IPS-NIHi11 (cell line): ENCODE measurements at places on chromosomes 5 and 9.
A peak's percentile ranks its signal among the peaks of the same experiment; 100 is the strongest.

DNA sequence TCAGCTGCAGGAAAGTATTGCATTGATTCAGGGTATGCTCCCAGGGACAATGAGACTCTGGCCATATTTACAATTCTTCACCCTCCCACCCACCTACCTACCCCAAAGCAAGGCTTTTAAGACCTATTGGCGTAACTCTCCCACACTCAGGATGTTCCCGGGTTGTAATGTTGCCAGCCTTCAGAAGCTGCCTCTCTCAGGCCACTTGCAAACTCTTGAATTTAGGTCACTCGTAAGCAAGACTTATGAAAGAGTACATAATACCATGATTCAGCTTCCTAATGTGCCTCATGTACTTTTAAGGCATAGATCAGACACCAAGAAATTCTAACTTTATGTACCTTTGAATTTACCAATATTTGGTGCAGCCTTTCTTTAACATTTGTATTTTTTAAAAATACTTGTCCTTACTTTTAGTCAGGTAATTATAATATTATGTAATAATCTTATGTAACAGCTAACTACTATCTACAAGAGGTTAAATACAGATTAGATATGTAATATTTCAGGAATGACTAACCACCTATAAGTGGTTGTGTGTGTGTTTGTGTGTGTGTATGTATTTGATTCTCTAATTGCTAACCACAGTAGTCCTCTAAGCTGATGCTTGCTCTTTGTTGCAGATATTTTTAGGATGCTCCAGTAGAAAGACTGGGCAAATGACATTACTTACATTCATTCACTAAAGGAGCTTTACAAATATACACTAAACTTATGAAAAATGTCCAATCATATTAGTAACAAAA, 630.5 kb upstream of the MEF2C start:
- DNase-seq, result no peak

- peak; percentile 37 for DNase-seq
Observed at GRCh38 chr5:178941361-178941760, 363 bp downstream of the ZNF454 start.

DNA sequence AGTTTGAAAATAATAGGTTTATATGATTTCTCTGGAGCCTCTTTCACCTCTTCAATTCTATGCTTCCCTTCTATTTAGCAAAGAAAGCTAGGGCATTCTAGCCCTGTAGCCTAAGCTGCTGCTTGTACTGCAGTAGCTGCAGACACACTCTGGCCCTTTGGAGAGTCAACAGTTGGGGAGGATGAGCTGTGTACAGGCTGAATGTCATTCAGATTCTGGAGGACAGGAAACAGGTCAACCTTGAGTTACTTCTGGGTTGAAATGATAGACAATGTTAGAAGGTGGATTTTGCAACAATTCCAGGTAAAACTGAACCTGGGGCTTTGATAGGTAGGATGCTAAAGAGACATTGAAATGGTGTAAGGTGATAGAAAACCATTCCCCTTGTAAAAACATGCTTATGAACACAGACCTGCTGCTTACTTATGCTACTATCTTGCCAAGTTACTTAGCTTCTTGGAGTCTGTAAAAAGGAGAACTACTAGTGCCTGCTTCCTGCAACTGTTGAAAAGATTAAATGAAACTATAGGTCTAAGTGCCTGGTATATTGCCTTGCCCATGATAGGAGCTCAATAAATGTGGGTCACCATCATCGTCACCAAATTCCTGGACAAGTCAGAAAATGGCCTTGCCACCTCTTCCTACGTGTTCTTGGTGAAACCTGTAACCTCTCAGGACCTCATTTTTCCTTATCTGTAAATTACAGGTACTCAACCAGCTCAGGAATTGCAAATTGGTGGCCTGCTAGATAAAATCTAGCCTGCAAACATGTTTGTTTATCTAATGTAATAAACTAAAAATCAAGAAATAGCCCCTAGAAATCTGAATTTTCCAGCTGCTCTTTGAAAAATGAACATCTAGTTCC, 83.7 kb downstream of the GALNT10 start:
- DNase-seq, result no peak

- no peak for DNase-seq
Observed at GRCh38 chr9:131081868-131082267, 14.5 kb upstream of the AIF1L start.

DNA sequence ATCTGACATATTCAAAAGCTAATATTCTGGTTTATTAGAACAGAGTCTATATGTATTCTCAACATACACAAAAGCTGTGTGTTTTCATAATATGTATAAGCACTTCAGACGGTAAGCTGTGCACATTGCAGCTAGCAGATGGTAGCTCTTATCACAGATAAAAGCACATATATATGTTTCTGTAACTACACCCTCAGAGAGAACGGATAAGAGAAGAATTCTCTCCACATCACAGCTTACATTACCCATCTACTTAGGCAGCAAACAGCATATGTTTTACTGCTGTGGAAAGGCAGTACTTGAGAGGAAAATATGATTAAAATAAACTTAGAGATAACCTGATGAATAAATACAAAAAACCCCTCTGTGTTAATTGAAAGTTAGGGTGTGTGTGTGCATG, 450.9 kb upstream of the ZNF608 start:
- no peak for DNase-seq

DNA sequence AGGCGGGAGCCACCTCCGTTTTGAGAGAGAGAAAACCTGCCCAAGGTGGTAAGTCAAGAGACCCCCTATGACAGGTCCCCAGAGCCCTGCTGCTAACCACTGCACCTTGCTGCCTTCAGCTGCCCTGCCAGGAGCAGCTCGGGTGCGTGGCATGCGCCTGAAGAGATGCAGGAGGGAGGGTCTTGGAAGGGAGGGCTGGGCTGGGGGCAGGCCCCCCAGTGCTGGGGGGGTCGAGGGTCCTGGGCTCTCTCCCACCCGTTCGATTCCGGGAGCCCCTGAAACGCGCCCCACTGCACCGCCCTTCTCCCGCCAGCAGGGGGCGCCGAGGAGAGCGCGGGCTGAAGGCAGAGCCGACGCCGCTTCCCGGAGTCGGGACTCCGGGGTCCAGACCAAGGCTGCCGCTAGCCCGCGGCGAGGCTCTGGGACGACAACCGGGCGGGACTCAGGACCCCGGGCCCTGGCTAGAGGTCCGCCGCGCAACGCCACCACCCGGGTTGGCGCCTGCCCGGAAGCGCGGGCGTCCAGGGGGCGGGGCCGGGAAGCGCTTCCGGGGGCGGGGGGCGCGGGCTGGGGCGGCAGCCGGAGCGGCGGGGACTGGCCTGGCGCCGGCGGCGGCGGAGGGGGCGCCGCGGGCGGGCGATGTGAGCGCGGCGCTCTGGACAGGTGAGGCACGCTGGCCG, at the start of gene ZBTB34:
TSS of gene ZBTB34 (plus strand) at position 563 of the 680 bp plus-strand sequence. CDS start 18,761 bp downstream, outside the sequence.
- peak; percentile 87 for DNase-seq

DNA sequence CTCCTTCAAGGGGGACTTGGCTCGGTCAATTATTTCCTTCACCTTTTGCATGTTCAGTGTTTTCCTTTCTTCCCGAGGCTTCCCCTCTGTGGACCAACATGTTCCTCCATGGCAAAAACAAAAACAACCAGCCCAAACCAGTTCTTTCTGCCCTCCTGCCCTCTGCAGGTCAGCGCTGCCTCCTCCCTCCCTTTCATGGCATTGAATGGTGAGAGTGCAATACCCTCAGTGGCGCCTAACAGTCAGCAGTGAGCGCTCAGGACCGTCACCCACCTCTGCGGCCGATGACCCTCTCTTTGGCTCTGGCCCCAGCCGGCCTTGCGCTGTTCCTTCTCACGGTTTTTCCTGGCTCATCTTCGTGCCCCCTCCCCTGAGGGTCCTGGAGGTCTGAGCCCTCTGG, 34.4 kb upstream of the GNE start:
- peak; percentile 44 for DNase-seq

- peak; percentile 19 for DNase-seq
Observed at GRCh38 chr5:74433896-74434829, 206.4 kb downstream of the ENC1 start.

DNA sequence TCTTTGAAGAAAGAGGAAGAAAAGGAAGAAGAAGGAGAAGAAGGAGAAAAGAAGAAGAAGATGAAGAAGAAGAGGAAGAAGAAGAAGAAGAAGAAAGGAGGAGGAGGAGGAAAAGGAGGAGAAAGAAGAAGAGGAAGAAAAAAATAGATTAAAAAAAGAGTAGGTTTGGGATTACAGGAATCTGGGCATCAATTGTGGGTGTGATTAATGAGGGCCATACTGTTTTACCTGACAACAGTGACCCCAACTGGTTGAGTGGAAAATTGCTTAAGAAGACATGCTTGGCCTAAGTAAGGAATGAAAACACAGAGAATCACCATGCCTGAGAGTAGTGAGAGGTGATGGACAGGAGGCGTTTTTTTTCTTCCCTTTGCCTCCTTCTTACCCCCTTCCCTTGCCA, 114.6 kb downstream of the FAM170A start:
- DNase-seq, result peak; percentile 55

- DNase-seq, result peak; percentile 85
Observed at GRCh38 chr5:139648205-139649081, at the start of gene CXXC5. CXXC5 (plus strand) TSS chr5:139648349; CDS start chr5:139680524, 32,175 bp downstream.

DNA sequence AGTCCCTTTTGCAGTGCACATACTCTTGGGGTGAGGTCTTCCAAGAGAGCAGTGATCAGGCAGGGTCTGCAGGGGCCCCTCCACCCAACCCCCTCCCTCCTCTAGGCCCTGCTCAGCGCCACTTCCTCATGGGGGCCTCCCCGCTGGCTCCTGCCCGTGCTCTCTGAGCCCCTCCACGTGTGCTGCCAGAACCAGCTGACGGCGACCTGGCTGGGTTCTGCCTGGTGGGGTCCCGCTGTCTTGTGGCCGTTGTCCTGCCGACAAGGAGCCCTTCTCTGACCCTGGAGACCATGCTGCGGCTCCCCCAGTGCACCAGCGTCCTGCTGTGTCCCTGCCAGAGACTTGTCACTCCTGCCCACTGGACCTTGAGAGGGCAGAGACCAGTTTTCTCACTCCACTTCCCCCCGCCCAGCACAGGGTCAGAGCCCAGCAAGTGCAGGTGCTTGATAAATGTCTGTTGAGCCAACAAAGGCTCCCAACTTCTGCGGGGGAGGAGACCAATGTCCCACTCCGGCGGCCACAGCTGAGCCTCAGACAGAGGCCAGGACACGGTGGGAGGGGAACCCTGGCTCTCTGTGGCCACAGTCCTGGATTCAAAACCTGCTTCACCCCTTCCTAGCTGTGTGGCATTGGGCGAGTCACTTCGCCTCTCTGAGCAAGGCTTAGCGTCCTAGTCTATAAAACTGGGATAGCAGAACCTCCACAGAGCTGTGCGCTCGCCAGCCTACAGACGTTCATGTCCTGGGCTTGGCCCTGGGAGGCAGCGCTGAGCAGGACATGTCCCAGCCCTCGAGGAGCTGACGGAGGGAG, 24.8 kb downstream of the SARDH start:
- no peak for DNase-seq

- peak; percentile 96 for DNase-seq
Observed at GRCh38 chr9:137605121-137606004, at the start of gene ARRDC1. ARRDC1 (plus strand) TSS chr9:137605686; CDS start chr9:137605718, 32 bp downstream.

- no peak for DNase-seq
Observed at GRCh38 chr5:131783357-131783756, 13.5 kb downstream of the FNIP1 start.

- no peak for DNase-seq
Observed at GRCh38 chr9:136219276-136219675, 14.3 kb upstream of the LHX3 start.

DNA sequence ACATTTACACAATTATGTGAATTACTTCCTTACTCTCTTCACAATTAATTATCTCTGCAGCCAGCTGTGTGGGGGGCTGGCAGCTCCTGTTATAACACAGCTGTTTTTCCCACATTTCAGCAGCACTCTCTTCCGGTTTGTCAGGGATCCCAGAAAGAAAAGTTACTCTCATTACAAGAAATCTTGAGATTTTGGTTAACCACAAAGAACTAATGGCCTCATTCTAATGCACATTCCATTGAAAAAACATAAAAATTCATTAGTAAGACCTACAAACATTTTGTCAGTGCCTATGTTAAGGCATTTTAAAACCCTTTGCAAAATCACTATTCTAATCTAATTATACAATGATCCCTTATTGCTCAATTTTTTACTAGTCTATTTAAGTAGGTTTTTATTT, 64.1 kb downstream of the PDE4D start:
- DNase-seq, result no peak

DNA sequence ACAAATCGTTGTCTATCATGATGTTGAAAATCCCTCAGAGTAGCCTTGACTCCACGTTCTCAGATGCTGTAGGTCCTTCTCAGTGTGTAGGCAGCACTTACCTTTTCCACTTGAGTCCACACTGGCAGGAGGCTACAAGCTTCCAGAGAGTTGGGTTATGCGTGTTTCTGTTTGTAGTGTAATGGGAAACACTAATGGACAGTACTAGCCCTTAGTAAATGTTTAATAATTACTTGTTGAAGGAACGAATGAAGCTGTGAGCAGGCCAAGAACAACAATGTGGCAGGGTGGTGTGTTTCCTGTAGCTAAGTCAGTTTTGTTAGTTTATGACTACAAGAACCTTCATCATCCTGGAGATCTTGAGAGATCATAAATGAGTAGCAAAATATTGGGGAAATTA, 83.5 kb downstream of the ARHGAP26 start:
- DNase-seq, result no peak

- DNase-seq, result no peak
Observed at GRCh38 chr5:40995801-40996586, 75.1 kb downstream of the MROH2B start.

GRCh38 chr5:95995962-95996489, 34.4 kb upstream of the ELL2 start:
- DNase-seq, result no peak

GRCh38 chr9:129242971-129243561, 65.0 kb upstream of the IER5L start:
- DNase-seq, result no peak

GRCh38 chr9:34589636-34590380, at the start of gene CNTFR:
CNTFR (minus strand) TSS chr9:34589724; CDS start chr9:34568981, 20,743 bp downstream.
- peak; percentile 83 for DNase-seq

- no peak for DNase-seq
Observed at GRCh38 chr9:109224751-109225150, 57.7 kb upstream of the FRRS1L start.

- no peak for DNase-seq
Observed at GRCh38 chr9:122172131-122172530, 12.4 kb downstream of the MORN5 start.

- no peak for DNase-seq
Observed at GRCh38 chr9:123724211-123724796, 205.6 kb downstream of the DENND1A start.
